ENCODE measurements at places on chromosomes 1 and 21.

GRCh38 chr21:46227811-46228344 is 696 bp downstream of the LSS start:
- no peak for DNase-seq

- DNase-seq: no peak
Observed at GRCh38 chr1:215376544-215377264, 190.4 kb upstream of the KCTD3 start.

DNA sequence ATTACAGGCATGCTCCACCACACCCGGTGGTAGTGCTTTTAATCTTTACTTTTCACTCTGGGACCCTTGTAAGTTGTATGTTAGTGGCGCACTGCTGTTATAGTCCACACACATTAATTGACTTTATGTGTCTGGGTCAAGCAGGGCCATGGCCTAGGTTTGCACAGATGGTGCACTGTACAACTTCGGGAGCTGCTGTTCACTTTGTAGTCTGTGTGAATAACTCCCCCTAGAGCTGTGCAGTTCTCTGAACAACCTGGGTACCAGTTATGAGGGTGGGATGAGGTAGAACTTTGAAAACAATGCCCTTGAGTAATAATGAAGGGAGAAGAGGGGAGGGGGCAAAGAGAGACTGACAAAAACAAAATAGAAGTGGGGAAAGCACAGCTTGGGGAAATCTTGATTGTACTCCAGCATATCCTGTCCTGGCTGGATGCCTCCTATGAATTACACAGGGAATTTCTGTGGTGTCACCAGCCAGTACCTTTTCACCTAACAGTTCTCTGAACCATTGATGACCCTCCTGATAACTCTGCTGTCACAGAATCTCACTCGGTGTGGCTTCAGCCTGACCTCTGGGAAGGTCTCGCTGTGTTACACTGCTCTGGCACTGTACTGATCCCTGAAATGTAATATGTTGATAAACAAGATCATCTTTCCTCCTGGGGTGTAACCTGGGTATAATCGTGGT is 2.2 kb downstream of the PTGFRN start:
- DNase-seq: no peak

GRCh38 chr1:213291526-213291925 is 240.5 kb downstream of the RPS6KC1 start:
- no peak for DNase-seq

GRCh38 chr1:78726686-78727085 is 77.1 kb downstream of the IFI44 start:
- DNase-seq: no peak

GRCh38 chr1:24299901-24300300 is 19.3 kb upstream of the GRHL3 start:
- no peak for DNase-seq

GRCh38 chr1:180915426-180915965 is 2.8 kb downstream of the KIAA1614 start:
- no peak for DNase-seq

- no peak for DNase-seq
Observed at GRCh38 chr1:195336812-195337211, 1271.4 kb downstream of the KCNT2 start.

DNA sequence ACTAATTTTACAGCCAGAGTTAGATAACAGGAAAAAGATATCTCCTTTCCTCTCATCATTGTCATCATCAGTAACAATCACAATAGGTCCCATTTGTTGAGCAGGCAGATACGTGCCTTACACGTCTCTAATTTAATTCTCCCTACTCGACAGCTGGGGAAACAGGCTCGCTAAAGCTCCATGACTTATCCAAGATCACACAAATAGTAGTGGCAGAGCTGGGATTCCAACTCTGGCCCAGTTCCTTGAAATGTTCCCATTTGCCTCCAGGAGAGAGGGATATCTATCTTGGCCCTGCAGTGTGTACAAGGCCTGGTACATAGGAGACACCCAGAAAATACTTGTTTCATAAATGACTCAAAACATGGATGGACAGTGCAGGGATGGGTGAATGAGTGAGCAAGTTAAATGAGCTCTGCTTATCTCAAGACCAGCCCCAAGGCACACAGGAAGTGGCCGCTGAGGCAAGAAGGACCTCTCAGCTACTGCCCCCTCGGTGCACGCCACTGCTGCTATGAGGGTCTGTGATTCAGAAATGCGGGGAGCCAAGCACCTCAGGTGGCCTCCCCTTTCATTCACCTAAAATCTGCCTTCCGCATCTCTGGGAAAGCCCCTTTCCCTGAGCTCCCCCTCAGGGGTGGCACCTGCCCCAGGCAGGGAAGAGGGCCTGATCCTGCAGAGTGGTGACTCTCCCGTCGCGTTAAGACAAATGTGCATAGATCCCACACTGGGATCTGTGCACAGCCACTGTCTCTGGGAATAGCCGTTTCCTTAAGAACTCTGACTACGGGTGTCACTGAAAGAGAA is 3.6 kb downstream of the KCNN3 start:
- DNase-seq: no peak

GRCh38 chr1:234586892-234587485 is 23.0 kb downstream of the IRF2BP2 start:
- no peak for DNase-seq

DNA sequence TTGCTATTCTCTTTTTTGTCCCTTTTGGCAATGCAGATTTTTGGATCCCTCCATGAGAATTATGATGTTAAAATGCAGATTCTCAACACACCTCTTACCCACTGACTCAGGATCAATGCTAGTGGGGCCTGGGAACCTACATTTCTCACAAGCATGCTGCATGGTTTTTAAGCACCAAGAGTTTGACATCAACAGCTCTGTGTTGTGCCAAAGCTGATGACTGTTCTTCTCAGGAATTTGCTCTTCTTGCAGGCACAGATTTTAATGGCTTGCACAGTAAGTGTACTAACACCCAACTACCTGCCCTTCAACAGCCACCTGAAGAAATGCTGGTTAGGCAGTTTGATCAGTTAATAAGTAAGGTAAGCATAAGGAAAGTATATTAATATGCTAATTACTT is 468.7 kb downstream of the PTBP2 start:
- no peak for DNase-seq
